ENCODE measurements at places on chromosomes 12 and 14.

DNA sequence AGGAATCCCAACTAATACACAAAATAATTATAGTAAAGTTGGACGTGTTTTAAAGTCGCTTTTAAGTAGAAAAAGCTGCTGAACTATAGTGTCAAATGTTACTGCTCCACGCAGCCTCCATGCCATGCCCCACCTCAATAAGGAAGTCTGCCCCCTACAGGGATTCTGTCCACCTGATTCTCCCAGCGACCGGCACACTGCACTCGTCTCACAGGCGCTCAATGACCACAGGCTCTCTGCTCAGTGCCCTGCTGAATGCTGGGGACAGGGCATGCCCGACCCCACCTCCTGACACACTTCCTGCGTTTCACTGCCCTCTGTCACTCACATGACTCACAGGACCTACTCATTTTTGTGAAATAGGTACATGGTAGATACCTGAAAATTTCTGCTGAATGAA lies 48.9 kb downstream of the BDKRB1 start:
- DNase-seq, result no peak

DNA sequence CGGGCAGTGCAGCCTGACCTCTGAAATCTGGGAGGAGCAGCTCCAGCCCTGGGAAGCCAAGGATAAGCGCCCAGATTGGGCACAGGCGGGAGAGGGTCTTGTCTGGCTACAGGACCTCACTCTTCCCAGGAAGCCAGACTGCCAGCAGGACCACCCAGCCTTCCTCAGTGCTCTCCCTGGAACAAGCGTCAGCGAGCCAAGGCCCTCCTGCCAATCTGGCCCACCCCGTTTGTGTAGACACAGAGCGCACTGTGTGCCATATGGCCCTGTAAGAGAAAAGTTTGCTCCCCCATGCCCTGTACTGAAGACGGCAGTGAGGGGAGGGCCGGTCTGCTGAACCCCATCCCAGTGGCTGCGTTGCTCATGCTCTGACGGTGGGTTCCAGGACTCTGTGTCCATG lies 1.2 kb upstream of the C14orf180 start:
- DNase-seq, result no peak

DNA sequence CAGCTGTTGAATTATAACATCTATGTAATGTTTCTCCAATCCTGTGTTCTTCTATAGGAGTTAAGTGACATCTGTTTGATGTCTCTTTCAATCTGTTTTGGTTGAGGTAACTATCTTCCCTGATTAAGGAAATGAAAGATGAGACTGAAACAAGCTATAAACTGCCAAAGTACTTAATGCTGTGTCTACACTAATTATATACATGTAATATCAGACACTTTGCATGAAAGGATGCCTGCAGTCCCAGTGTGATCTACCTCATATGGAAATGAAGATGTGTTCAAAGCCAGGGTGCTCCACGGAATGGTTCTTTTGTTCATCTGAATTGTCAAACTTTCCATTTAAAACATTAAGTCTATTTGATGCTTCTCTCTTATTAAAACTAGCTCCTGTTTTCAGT lies 958.3 kb downstream of the GALC start:
- DNase-seq, result no peak

DNA sequence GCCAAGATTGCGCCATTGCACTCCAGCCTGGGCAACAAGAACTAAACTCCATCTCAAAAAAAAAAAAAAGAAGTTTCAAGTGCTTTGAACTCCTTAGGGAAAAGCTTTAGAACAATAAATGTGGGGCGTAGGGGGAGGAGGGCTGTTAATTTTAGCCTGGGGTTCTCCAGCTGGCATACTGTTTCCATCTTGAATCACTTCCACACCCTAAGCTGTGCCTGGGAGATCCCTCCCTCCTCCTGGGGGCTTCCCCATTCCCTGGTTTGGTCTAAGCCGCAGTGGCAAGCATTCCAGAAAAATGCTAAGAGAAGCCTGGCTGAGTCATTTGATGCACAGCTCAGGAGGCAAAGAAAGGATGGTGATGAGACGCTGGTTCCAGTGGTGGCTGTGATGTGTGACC lies 2.3 kb upstream of the ZNF384 start:
- DNase-seq, result peak; percentile 86

DNA sequence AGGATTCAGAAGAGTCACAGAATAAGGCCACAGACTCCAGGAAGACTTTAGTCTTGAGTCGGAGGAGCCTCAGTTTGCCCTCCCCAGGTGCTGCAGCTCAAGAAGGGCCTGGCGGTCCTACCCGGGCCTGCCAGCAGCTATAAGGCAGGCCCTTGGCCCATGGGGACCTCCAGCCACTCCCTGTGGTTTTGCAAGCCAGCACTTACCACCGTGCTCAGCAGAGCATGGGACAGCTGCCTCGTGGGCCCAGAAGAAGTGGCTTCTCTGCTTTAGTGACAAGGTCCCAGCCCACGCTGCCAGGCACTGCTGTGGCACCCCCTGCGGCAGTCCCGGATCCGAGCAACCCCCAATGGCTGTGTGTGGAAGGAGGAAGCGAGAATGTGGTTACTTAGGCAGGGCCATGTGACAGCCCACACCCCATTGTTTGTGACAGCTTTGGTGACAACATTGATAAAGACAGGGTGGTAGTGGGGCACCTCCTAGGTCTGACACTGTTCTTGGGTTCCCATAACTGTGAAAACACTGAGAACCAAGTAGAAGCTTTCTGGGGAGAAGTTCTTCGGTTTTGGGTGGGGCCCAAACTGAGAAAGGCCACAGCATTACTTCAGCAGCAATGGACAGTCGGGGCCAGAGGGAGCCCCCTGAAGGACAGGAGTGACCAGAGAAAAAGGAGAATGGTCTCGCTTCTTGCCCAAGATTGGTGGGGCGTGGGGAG lies at the start of gene SELPLG:
Gene SELPLG (minus strand): TSS at position 361 of the 715 bp plus-strand sequence. CDS start 9,587 bp downstream, outside the sequence.
- no peak for DNase-seq

- peak; percentile 93 for DNase-seq
Observed at GRCh38 chr12:27277846-27278260, 33.8 kb downstream of the STK38L start.

- no peak for DNase-seq
Observed at GRCh38 chr14:61524936-61525292, 170.4 kb upstream of the HIF1A start.

GRCh38 chr12:96403870-96404269 lies 3.6 kb upstream of the CDK17 start:
- no peak for DNase-seq

DNA sequence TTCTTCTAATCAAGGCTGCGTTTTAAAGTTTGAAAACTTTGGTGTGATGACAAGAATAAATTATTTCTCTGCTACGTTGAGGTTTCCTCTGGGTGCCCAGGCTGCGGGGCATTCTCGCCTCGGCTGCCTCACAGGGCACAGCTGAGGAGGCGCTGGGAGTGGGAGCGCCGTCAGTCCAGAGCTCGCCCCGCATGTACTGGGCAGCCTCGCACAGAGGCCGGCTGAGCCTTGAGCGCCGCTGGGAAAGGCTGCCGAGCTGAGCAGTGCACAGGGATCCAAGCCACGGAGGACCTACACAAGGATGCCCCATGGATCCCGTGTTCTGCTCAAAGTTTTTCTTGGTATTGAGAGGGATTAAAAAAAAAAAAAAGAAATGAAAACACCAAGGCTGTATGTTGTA lies 11.6 kb downstream of the RFX4 start:
- DNase-seq, result no peak

GRCh38 chr12:103952497-103952896 lies 13.2 kb upstream of the TDG start:
- no peak for DNase-seq

GRCh38 chr14:59507063-59507751 lies 22.9 kb downstream of the JKAMP start:
- peak; percentile 61 for DNase-seq

DNA sequence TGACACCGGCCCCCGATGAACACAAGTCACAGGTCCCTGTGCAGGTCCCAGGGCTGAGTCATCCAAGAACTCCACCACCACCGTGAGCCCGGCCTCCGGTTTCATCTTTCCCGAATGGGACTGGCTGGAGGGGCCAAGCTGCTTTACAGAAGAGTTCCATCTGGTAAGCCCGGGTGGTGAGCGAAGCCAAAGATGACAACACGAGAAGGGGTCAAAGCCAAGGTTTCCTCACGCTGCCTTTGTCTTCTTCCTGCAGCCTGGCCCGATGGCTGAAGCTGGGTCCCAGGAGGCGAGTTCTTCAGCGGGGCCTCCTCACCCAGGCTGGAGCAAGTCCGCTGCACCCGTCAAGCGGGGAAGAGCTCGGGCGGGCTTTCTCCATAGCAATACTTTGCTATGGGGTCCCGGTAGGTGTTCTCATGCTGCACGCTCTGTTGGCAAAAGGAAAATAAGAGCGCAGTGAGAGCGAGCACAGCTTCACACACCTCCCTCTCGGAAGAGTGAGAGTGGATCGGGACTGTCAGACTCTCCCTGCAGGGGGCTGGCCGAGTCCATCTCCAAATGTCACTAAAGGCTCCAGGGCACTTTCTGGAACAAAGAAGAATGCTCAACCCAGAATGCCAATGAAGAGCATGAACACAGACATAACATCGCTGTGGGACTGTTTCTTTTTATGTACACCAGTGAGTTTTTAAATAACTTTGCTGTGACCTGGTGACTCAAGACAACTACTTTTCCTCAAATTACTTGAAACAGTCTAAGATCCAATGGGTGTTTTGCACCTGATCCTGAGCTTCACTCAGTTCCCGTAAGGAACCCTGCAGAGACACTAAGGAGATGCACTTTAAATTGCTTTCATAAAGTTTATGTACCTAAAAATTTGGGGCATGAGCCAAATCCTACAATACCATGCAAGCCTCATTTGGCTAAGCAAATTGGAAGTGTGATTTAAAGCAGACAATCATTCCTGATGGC lies 20.1 kb downstream of the SPRING1 start:
- peak; percentile 44 for DNase-seq

DNA sequence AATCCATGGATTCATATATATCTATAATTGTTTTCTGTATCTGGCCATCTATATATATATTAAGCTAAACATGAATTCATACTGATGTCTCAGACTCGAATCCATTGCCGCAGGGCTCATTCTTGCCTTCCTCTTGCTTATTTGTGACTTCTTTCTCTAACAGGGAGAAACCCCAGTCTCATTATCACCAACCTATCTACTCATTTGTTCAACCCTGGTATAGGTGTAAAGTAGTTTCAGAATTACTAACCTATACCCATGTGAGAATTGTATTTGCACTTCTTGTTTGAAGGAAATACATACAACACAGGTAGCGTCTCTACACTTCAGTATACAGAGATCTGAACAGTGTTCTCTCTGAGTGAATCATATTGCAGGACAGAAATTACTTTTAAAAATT lies 77.7 kb downstream of the PTPN11 start:
- no peak for DNase-seq

DNA sequence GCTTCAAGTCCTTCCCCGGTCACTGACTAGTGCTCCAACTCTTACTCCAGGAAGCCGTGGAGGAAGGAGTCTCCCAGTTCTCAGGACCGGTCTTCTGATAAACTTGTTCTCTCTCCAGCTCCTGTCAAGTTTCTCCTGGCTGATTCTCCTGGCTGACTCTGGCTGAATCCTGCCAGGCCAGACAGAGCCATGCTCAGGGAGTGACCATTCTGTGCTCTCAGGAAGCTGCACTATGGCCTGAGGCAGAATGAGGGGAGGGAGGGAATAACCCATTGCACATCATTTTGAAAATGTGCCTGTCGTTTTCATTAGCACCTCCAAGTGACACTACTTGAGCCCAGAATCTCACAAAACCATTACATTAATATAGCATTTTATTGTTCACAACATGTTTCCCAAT lies 80.8 kb downstream of the IFNG start:
- no peak for DNase-seq

DNA sequence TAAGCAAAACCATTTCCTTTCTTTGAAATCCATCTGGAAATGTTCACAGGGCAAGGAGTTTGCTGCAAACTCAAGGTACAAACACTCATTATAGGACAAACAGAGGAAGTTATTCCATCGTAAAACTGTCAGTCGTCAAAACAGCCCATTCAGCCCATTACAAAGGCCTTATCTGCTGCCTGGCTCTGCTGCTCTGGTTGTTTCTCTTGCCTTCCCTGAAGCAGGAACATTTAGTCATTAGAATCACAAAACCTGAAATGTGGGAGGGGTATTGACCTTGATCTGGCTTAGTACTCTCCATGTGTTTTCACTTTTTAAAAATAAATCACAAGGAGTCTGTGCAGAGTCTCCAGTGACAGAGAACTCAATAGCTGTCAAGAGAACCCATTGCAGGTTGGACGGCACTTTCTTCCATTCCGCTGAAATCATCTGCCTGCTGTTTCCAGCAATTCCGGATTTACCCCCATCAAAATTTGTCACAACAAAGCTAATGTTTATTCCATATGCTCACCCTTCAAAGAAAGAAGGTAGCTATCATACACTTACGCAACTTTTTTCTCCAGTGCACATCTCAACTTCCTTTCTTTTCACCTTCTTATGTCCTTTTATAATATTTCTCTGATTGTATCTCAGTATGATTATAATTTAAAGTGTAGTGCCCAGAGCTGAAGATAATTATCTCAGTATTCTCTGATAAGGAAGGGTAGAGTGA lies 24.6 kb upstream of the ITPR2 start:
- no peak for DNase-seq

GRCh38 chr12:44889162-44889561 lies 13.0 kb upstream of the NELL2 start:
- no peak for DNase-seq

DNA sequence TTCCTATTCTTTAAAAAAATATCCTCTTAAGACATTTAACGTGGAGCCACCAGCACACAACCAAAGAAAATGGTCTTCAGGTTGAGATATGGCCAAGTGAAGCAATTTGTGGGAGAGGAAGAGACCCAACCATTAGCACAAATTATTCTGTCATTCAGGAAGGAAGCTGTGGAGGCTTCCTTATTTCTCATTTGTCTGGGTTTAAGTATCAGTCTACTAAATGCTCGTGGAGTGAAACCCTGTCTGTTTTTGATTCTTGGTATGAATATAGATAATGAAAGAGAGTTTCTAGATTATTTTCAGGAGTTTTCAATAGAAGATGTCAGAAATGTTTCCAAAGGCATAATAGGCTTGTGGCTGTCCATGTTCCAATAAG lies 125.1 kb downstream of the GPR65 start:
- no peak for DNase-seq

DNA sequence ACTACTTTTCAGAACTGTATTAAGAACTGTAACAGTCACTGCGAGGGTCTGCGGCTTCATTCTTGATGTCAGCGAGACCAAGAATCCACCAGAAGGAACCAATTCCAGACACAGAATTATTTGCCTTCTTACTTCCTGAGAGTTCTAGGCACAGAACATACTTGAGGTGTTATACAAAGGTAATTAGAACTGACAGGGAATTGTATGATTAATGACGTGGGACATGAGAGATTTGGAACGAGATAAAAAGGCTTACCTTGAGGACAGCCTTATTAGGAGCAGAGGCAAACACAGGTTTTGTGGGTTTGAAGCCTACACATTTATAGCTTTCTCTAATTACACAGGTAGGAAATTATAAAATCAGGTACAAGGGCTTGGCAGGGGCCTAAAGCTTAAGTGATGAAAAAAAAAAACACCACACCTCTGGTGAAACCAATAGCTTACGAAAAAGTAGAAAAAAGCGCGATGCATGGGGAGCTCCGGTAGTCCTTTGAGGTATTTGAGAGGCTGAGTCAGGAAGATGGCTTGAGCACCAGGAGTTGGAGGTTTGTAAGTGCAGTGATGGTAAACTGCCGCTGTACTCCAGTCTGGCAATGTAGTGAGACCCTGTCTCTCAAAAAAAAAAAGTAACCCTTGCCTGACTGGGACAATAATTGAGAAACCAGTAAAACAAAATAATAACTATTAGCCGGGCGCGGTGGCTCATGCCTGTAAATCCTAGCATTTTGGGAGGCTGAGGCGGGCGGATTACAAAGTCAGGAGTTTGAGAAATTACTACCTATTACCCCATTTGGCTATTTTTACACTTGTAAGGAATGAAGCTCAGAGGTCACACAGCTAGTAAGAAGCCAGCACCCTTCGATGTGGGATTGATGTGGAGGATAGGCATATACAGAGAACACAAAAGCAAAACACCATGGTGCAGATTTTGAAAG lies 795 bp upstream of the ACOT2 start:
- peak; percentile 50 for DNase-seq
